ENCODE measurements at places on chromosomes 12 and 14.

DNA sequence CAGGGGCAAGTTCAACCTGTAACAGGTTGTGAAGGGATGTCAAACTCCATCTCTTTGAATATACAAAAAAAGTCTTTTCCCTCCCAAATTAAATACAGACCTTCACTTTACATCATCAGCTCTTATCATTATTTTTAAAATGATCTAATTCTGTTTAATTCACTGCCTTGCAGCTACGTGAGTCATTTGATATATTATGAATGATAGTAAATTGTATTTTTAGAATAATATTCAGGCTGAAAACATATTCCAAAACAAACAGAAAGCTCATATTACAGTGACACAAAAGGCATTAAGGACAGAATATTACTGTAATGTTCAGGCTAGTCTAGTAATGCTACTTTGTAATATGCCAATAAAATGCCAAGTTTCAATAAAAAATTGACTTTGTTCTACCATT is 53.3 kb downstream of the BCAT1 start:
- DNase-seq = no peak

DNA sequence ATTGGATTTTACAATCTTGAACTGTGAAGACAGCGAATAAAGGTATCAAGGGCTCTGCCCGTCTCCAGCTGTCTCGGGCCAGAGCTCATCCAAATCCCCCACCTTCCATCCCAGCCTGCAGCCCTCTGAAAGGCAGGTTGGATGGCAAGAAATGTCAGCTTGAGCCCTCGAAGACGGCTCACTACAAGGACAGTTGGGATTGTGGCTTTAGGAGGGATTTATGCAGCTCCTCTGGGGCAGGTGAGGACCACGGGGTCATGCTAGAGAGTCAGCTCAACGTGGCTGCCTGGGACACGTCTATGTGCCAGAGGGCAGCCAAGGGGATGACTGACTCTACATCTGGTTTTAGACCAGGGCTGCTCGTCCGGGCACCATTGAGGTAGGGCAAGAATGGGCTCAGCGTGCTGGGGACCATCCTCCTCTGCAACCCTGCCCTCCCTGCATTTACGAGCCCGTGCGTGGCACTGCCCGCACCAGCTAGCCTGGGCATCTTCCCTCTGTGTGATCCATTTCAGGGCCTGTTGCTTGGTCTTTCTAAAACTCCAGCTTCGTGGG is 16.2 kb downstream of the MVK start:
- no peak for DNase-seq

DNA sequence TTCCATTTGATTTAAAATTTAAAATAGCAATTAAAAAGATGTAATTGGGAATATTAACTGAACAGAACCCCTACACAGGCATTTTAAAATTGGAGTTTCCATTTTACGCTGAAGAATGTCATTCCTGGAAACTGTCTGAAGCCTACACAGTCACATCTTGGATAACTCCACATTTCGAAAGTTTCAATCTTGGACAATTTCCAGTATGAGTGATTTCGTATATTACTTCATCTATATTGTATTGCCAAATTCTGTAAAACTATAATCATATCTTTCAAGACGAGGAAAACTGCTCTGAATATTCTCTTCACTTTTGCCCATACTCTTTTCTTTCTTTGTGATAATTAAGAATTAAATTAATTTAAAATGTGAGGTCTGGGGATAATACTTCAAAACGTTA is 194.2 kb upstream of the ABCD2 start:
- DNase-seq = no peak

DNA sequence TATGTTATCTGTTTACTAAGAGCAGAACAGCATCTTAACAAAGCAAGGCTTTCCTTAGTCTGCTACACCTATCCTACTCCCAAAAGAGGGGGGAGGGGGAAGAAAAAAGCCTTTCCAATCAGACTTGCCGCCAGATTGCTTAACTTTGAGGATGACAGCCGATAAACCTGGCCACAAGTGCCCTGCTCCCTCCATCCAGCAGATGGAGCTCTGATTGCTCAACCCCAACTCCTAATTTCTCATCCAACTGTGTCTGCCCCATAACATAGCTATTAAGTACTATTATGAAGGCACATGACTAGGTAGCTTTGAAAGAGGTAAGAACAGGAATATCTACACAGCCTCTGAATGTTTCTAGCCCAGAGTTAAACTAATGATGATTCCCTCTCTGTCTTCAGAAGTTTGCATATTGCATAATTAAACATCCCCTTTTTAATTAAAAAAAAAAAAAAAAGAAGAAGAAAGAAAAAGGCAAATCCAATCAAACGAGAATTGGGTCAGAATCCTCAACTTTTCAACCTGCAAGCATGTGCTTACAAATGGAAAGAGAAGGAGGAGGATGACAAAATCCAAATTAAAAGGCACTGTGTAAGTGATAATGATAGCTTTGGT is 247.4 kb downstream of the GALC start:
- peak; percentile 45 for DNase-seq

- no peak for DNase-seq
Observed at GRCh38 chr12:120358412-120359100, 10.4 kb downstream of the MSI1 start.
